ENCODE measurements at places on chromosomes 2 and 18.

GRCh38 chr18:8849696-8850095, 144.3 kb downstream of the MTCL1 start:
- DNase-seq, result peak; percentile 67

DNA sequence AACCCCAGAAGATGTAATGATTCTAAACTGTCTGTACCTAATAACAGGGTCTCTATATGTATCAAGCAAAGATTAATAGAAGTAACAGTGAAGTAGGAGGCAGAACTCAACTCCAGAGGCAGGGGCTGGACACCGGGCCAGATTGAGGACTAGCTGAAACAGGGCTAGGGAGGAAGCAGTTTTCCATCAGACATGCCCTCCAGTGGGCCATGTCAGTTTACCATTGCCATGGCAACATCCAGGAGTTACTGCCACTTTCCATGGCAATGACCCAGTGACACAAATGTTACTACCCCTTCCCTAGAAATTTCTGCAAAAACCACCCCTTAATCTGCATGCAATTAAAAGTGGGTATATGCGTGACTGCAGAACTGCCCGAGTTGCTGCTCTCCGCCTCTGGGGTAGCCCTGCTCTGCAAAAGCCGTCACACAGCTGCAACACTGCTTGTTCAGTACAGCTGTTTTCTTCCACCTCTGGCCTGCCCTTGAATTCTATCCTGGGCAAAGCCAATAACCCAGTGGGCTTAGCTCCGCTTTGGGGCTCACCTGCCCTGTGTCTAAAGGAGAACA, 58.7 kb downstream of the TMEM18 start:
- no peak for DNase-seq

- DNase-seq, result no peak
Observed at GRCh38 chr2:35651688-35652323, 703.8 kb upstream of the CRIM1 start.

DNA sequence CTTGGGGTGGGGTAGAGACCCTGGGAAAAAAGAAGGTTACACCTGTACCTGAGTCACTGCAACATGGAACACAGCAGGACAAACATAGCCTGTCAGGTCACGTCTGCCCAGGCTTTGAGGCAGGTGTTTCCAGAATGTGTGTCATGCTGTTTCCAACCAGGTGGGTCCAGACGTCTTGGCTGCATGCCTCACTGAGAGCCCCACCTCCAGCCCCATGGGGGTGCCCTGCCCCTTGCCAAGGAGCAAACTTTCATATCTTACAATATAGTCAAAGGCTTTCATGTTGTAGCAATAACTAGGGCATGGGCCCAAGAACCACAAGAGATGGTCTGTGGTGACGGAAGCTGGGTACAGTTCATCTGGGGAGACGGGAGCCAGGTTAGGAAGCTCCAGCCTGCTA, 499.7 kb downstream of the BCL11A start:
- DNase-seq, result no peak

GRCh38 chr2:9273486-9274130, 67.0 kb downstream of the ASAP2 start:
- no peak for DNase-seq

DNA sequence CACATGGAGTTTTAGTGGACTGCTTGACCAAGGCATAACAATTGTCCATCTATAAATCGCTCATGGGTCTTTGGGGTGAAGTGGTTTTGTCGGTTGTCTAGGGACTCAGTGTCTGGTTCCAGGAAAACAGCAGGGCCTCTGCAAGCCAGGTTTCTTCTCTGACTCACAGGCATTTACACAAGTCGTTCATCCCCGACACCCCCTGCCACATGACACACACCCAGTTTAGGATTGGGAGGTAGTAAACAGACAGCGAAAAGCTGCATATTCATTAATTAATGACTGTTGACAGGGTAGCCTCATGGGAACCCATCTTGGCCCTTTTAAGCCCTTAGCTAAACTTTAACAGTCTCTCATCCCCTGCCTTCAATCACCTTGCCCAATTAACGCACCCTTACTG, 194.8 kb upstream of the ACVR2A start:
- no peak for DNase-seq

- no peak for DNase-seq
Observed at GRCh38 chr2:55478610-55479304, 40.8 kb upstream of the CFAP36 start.

DNA sequence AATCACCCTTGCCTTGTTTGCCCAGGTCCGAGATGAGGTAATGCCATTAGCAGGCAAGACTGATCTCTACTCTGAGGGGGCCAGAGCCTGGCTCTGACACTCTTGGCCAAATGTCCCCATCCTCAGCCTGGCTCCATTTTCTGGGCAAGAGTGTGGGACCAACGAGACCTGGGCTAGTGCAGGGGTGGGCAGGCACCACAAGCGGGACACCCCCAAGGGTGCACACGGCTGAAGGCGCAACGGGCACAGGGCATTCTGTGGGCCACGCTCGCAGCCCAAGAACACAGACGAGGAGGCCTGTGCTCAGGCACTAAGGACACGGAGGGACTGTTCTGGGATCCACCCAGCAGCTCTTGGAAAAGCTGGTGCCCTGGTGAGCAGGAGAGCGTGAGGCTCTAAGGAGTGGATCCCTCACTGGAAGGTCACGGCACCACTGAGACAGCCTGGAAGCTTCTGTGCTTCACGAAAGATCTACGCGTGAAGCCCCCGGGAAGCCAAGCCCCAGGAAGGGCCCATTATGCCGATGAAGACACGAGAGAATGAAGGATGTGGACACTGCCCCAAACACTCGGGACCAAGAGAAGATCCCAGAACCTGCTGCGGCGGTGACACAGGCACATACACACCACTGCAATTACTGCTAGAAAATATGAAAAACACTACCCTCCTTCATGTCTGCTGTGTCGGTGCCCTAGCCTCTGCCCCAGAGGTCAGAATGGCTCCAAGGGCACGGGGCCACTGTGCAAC, 138.2 kb downstream of the HDAC4 start:
- no peak for DNase-seq

GRCh38 chr2:160715428-160715827, 221.8 kb upstream of the RBMS1 start:
- DNase-seq, result no peak

DNA sequence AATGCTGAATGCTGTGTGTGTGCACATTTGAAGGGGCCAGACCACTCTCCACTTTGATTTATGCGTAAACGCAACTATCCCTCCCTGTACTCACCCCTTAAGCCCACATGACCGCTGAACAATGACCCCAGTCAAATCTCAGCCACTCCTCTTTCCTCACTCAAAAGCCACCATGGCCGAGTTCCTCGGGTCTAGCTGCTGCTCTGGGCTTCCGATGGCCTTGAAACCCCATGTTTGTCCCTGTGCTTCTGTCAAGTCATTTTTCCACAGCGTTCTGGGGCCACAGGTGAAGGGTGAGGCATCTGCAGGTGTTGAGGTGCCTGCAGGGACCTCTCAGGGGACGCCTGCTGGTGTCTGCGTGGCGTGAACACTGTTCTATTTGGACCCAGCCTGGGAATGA, 74.3 kb upstream of the TMEM18 start:
- no peak for DNase-seq

DNA sequence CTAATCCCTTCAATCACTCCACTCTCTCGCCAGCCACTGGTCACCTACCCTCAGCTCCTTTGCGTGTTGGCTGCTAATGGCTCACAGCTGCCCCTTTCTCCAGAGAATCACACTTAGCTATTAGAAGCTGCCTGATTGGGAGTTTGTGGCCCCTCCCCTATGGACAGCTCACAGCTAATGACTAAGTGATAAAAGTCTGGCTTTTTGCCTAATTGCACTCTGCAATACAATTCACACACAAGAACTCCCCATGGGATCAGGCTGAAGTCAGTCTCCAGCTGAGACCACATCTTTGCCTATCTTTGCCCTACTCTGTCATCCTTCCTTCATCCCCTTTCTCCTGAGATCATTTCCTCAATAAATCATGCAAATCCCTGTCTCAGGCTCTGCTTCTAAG, 701.9 kb upstream of the RAB6C start:
- DNase-seq, result no peak

- DNase-seq, result no peak
Observed at GRCh38 chr2:142918624-142919023, 41.2 kb downstream of the KYNU start.

DNA sequence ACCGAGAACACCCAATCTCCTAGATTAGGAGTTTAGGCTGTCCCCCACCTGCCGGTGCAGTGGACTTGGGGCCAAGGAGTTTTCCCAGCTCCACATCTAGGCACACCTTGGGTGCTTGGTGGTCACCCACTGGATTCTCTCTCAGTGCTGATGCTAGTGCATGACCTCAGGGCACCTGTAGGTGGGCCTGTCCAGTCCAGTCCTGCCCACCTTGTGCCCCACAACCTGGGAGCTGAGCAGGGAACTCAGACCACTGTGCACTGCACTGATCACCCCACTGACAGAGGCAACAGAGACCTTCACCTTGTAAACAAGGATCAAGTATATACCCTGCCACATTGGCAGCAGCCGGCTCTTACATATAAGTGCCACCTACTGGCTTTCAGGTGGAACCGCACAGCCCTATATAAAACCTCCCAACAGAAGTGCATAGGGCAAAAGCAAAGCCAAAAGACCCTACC, 12.7 kb upstream of the CDH19 start:
- DNase-seq, result no peak

DNA sequence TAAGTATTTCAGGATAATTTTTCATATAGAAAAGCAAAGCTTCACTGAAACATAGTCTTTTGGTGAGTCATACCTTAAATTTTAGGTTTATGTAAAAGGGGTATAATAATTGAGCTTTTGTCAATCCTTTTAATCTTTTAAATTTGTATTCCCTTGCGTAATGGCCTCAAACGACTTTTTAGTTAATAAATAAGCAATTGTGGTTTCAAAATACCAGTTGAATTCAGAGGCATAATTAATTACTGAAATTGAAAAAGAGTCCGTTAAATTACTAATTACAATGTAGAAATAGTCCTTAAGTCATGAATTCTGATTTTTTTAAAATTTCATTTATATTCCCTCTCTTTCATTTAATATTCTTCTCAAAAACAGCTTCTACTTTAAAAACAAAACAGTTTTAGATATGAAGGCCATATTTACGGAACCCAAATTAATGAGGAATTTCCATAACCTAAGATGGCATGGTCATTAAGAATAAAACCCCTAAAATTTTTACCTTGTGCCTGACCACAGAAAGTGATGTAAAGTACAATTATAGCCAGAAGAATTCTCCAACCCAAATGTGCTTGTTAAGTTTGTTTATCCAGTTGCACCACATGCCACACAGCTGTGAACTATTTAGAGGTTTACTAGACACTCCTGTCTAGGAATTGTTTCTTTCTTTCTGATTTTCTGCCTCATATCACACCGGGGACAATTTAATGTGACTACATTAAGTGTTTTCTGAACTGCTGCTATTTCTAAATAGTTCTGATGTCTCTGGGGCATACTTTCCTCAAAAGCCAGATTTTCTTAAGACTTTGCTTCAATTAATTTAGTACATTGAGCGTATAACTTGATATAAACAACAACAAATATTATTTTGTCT, 60.7 kb upstream of the ITGA4 start:
- no peak for DNase-seq

- DNase-seq, result no peak
Observed at GRCh38 chr2:77104554-77104953, 417.6 kb downstream of the LRRTM4 start.

DNA sequence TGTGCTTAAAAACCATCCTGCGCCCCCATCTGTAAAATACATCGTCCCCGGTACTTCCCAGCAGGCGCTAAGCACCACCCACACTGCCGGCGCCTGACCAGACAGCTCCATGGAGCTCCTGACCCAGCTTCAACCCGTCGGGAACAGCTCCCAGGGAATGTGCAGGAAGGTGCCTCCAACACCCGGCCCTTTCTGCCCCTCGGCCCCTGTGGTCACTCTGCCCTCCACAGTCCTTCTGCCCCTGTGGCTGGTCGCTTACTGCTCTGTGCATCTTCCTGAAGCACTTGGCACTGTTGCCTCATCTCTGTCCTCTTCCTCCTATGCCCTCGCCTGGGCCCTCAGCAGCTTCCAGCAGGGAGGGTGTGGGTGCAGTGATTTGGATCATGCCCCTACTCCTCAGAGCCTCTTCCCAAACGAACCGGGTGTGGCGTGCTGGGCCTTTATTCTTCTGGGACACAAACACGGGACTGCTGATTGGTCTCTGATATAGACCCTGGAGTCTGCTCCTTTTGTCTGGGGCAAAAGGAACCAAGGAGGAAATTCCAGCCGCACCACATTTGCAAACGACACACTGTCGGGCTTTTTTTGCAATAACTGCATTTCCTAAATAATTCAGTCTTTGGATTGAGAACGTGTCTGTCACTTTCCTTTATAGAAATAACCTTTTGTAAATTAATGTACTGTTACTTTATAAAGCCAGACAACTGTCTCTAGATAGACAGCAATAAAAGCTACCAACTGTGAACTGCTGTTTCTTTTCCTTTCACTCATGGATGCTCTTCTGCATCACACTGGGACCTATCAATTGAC, 65.9 kb downstream of the ADI1 start:
- DNase-seq, result no peak

DNA sequence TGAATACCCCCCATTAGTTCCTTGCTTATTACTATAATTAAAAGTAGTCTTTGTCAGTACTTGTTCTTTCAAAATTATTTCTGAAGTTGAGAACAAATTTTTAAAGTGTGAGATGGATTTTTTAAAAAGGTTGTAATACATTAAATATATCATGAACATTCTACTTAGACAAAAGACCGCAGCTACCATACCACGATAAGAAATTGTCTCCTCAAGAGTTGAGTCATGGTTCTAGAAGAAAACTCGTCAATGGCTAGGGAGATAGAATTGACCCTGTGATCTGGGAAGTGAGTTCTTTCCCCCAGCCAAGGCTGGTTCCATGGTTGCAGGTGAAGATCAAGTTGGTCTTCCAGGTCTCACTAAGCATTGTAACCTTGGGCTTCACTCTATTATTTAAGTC, 67.8 kb upstream of the ACYP2 start:
- DNase-seq, result no peak

- DNase-seq, result no peak
Observed at GRCh38 chr2:98658816-98659490, 50.6 kb downstream of the UNC50 start.

DNA sequence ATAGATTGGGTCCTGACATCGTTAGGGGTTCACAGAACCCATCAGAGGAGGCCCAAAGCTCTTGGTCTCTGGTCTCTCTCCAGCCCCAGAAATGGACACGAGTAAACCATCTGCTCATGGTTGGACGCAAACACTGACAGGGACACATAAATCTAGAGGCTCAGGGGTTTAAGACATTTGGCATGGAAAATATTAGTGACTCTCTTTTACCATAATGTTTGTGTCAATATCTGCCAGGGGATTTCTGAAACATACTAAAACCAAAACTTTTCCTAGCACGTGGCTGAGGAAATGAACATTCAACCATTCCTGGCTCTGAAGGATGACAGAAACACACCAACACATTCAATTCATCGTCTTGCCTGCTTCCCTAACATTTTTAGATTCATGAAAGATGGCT, 226.2 kb downstream of the SP3 start:
- DNase-seq, result no peak

GRCh38 chr2:207130958-207131521, 34.7 kb downstream of the KLF7 start:
- no peak for DNase-seq

DNA sequence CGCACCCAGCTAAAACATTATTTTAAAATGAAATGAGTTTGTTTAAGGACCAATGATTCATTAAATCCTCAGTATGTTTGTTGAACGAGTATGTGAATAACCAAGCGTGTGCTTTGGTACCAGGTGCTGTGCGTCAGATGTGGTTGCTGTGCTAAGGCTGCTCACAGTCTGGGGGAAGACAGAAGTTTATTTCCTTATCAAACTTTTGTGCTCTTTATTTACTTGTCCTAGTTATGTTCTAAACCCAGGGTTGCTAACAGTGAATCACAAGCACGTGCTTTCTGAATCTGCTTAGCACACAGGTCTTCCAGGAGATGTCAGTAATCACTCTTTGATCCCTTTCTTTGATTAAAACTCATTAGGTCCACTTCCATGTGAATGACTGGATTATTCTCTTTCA, 37.0 kb downstream of the RAPGEF4 start:
- no peak for DNase-seq
